OCI-LY7 (cell line): ENCODE measurements at places on chromosomes 2 and 18. TPM values are rescaled to one million over a fixed set of nuclear protein-coding genes. Genes with fewer than 3 reads are reported as not detected.

DNA sequence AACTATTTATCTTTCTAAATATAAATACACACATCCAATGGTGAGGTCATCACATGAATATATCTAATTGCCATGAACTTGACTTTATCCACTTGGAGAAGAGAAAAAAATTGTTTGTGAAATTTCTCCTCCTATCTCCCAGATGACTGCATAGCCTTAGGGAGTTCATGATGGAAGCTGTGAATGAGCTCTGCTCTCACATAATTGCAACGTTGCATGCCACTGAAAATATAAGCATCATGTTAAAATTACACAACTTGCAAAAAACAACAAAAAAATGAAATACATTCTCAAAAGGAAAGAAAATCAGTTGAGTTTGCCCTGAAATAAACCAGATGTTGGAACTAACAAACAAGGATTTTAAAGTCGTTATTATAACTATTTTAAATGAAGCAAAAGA, 50.6 kb upstream of the OSR1 start:
- DNase-seq, result no peak

DNA sequence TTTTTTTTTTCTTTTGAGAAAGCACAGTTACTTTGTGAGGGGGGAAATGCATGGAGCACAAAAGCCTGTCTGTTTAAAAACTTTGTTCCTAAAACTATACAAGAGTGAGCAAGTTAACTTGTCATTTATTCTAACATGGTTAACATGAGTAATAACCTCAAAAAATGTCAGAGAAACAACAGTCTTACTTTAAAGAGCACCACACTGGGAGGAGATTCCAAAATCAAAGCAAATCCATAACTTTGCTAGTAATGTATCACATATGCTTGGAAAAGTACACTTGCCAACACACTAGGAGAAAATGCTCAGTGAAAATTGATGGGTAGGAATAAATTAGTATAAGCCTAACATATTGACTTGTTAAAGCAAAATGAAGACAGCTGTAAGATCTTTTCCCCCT, 157.1 kb downstream of the PRPF40A start:
- DNase-seq, result no peak

GRCh38 chr18:38923126-38923525, 1357.5 kb upstream of the CELF4 start:
- no peak for DNase-seq

Gene SLC66A2
- total RNA-seq, result 15.1 and 17.9 TPM in 2 replicates
